Prostate gland (tissue), 2 donors: ENCODE measurements at places on chromosomes 5 and 9. TPM values are rescaled to one million over a fixed set of nuclear protein-coding genes. Genes with fewer than 3 reads are reported as not detected.

SMC5 gene
- 28.7 TPM for total RNA-seq

SLC4A9 gene
- total RNA-seq: not detected

PCDHGA2 gene
- total RNA-seq: 19.7 TPM

BTNL9 gene
- 13.0 TPM for total RNA-seq

DIMT1 gene
- 35.6 TPM for total RNA-seq

PCDHGA1 gene
- 0.64 TPM for total RNA-seq

IRX1 gene
- total RNA-seq: not detected

DOLK gene
- 27.3 TPM for total RNA-seq
